ENCODE measurements at places on chromosomes 5 and 9.

DNA sequence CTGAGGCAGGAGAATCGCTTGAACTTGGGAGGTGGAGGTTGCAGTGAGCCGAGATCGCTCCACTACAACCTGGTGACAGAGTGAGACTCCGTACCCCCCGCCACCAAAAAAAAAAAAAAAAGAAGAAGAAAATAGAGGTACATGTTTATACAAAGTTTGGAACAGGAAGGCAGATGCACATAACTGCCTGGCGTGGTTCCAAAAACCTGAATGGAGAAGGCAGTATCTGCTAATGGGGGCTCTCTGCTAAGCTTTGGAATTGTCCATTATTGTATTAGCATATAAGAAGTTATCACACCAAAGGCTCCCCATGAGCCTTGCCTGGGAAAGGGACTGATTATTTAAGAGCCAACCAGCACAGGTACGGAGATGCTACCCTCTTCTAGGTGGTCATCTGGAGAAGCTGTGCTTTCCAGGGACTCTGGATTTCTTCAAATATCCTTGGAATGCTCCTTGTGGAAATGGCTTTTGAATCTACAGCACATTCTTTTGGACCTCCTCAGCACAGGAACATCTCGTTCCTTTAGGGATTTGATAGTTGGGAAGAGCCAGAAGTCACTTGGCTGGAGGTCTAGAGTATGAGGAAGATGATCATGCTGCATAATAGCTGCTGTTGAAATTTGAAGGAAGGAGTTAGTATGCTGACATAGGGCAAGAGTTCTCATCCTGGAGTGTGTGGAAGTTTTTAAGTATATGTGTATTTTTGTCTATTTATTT is 42.5 kb upstream of the ABCA1 start:
- DNase-seq: peak; percentile 9

GRCh38 chr5:84260140-84260539 is 124.5 kb downstream of the EDIL3 start:
- no peak for DNase-seq

- no peak for DNase-seq
Observed at GRCh38 chr5:97544678-97545077, 361.6 kb upstream of the RIOK2 start.

- DNase-seq: no peak
Observed at GRCh38 chr5:162956570-162956969, 480.8 kb upstream of the CCNG1 start.

DNA sequence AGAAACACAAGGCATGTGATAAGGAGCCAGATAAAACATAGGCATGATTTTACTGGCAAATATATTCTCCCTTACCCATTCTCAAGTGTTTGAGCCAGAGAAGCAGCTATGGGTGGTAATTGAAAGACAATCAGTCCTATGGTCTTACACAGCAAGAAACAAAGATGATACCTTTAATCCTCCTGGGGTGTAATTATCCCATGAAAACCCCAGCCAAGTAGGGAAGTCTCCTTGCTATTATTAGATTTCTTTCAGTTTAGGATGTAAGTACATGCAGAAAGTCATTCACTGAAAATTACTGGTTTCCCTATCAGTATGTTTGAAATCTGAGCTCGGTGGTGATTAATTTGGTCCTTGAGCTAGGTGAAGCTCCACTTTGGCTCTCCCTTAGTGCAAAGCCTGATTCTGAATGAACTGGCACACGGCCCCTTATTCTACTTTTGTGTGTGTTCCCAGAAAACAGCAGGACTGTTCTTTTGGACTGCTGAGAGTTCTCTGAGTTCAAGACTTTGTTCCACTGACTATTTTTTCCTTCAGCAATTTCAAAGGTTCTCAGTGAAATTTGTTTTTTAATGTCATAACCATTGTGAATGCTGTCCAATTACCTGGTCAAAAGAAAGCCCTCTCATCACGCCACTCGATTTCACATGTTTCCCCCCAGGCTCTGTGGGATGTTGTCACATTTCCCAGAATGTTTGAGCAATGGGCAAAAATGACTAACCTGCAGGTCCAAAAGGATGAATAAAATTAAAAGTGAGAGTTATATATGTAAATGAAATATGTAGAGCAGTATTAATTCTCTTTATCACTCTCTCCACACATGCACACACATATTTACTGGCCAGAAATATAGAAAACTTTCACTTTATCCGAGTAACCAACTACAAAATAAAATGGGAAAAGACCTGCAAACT is 343.0 kb downstream of the RAB3C start:
- no peak for DNase-seq

DNA sequence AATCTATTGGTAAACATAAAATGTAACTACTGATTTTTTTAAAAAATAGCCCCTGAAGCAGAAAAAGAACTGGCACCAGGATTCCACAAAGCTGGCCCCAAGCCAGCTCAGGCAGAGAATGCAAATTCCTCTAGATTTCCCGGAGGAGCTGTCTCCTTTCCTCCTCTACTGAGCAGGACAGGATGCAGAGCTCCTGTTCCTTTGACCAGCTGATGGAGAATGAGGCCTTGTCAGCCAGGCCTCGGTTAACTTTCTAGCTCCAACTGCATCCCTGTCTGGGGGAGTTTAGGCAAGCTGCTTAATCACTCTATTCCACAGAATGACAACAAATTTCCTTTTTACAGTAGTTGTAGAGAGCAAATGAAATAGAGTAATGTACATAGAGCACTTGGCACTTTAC is 155.5 kb downstream of the GNAQ start:
- no peak for DNase-seq

- no peak for DNase-seq
Observed at GRCh38 chr5:53089481-53089991, 20.0 kb downstream of the MOCS2 start.

GRCh38 chr5:175444060-175444904 is at the start of gene DRD1:
Gene DRD1, minus strand, starts transcription at chr5:175444182. Its CDS starts 1,083 bp downstream, at chr5:175443099.
- DNase-seq: no peak

- DNase-seq: no peak
Observed at GRCh38 chr9:121283080-121283398, 15.1 kb downstream of the GSN start.

- DNase-seq: no peak
Observed at GRCh38 chr9:113882181-113882580, 6.1 kb downstream of the ZNF618 start.

DNA sequence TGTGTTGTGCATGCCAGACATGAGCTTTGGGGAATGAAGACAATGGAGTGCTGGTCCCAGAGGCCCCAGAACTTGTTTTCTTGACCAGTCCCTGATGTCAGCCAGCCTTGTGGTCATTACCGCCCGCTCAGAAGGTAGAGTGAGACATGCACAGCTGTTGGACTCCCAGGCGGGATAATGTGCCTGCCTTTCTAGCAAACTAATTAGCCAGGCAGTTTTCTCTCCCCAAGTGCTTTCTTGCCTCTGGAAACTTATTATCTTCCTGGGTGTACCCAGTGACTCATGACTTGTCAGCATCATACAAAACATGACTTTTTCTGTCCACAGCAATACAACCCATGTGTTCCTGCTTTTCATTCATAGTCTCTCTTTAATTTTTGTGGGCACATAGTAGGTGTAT is 131.1 kb downstream of the RMI1 start:
- no peak for DNase-seq

DNA sequence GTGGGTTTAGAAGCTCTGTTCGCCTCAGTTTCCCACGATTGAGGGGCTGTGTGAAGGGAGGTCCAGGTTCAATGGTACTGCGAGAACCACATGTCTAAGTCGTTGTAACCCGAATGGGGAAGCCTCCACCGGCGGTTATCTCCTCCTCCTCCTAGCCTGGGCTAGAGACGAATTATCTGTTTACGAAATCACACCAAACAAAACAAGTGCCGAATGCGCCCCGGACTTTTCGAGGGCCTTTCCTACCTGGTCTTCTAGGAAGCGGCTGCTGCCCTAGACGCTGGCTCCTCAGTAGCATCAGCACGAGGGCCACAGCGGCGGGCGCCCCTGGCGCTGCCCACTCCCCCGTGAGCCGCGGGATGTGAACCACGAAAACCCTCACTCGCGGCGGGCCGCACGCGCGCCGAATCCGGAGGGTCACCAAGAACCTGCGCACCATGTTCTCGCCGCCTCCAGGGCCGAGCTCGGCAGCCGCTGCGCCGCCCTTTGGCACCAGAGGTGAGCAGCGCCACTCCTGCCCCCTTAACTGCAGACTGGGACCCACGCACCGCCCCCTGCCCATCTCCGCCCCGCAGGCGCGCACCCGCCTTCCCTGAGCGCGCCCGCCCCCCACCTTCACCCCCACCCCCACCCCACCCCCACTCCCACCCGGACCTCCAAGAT is at the start of gene CDKN2A:
TSS of gene CDKN2A (minus strand) at position 500 of the 663 bp plus-strand sequence.
- peak; percentile 50 for DNase-seq

GRCh38 chr5:1217596-1218206 is 7.5 kb upstream of the SLC6A18 start:
- DNase-seq: no peak

GRCh38 chr9:3511551-3511950 is 14.2 kb downstream of the RFX3 start:
- DNase-seq: no peak

DNA sequence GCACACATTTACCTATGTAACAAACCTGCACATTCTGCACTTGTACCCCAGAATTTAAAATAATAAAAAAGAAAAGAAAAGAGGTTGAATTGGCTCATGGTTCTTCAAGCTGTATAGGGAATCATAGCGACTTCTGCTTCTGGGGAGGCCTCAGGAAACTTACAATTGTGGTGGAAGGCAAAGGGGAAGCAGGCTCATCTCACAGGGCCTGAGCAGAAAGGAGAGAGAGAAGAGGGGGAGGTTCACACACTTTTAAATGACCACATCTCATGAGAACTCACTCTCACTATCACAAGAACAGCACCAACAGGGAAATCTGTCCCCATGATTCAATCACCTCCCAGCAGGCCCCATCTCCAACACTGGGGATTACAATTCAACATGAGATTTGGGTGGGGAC is 214.6 kb downstream of the CDK5RAP2 start:
- no peak for DNase-seq

DNA sequence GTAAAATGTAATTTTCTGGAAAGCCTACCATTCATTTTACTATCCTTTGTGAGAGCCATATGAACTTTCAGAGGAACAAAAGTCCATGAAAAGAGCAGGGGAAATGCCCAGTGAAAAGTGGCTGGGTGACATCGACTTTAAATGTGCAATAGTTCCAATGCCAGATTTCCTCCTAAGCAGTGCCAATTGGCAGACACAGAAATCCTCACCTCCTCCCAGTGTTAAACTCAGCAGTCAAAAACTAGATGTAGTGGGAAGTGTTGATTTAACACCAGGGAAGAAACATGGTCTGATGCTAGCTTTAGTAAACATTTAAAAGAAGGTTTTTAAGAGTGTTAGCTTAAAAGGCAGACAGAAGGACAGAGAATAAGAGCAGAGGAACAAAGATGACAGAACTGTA is 2055.2 kb downstream of the MAT2B start:
- no peak for DNase-seq

GRCh38 chr5:87829217-87829551 is 416.5 kb upstream of the CCNH start:
- DNase-seq: no peak
